ENCODE measurements at places on chromosomes 11 and 22.
A peak's percentile ranks its signal among the peaks of the same experiment; 100 is the strongest.

- no peak for DNase-seq
Observed at GRCh38 chr22:43636086-43636485, 176.0 kb downstream of the EFCAB6 start.

- DNase-seq, result no peak
Observed at GRCh38 chr11:102325088-102325487, 7.8 kb downstream of the BIRC3 start.

- DNase-seq, result no peak
Observed at GRCh38 chr11:75929706-75930105, 114.7 kb downstream of the UVRAG start.

- DNase-seq, result no peak
Observed at GRCh38 chr11:130940706-130941105, 24.4 kb upstream of the SNX19 start.

- no peak for DNase-seq
Observed at GRCh38 chr11:94804874-94805273, 36.7 kb downstream of the AMOTL1 start.

DNA sequence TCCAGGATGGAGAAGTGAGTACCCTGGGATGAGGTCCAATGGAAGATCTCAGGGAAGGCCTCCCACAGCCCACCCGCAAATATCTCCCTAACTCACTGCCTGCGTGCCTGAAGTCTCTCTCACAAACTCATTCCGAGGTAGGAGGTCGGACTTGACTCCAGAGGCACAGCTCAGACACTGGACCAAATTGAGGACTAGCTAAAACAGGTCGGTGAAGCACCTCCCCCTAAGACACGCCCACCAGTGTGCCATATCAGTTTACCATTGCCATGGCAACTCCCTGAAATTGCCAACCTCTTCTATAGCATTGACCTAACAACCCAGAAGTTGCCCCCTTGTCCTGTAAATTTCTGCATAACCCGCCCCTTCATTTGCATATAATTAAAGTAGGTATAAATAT lies 17.5 kb downstream of the RPL3 start:
- no peak for DNase-seq

DNA sequence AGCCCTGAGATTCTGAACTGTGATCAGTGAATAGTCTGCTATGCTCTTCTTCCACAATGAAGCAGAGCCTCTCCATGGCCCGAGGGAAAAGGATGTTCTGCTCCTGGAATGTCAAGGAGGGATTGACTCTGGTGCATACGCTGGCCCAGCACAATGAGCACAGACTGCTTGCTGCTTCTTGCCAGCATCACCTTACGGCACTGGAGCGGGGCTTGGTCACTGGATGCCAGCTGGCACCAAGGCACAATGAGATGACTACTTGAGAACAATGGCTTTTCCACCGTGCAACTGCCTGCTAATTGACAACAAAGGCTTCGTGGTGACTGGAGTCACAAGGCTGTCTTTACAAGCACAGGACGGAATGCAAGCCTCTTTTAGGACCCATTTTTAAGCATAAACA lies 139.2 kb downstream of the DSCAML1 start:
- DNase-seq, result no peak

DNA sequence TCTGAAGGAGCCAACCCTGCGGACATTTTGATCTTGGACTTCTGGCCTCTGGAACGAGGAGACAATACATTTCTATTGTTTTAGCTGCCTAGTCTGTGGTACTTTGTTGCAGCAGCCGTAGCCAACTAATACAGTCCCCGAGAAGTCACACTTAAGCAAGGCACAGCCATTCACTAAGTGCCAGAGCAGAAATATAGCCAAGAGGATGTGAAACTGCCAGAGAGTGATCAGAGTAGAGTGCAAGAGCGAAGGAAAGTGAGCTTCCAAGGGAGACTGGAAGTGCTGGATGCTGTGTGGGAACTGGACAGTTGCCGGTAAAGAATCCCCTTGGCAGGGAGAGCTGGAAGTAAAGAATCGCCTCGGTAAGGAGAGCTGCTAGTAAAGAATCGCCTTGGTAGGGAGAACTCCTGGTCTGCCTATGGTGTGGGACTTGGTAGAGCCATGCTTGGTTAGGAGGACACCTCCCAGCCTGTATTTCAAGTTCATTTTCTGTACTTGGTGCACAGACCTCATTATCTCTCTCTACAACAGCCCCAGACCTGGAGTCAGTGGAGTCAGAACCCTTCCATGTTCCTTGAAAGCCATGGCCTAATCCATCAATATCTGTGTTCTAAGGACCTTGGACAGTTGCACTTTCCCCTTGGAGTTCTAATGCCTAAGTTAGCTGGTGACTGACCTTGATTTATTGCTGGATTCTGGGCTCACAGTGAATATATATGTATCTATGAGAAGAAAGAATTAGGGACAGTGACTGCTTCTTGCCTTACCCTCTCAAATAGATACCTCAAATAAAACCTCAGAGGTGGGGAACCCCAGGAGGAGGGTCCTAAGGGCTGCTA lies 162.1 kb downstream of the LDLRAD3 start:
- DNase-seq, result no peak

DNA sequence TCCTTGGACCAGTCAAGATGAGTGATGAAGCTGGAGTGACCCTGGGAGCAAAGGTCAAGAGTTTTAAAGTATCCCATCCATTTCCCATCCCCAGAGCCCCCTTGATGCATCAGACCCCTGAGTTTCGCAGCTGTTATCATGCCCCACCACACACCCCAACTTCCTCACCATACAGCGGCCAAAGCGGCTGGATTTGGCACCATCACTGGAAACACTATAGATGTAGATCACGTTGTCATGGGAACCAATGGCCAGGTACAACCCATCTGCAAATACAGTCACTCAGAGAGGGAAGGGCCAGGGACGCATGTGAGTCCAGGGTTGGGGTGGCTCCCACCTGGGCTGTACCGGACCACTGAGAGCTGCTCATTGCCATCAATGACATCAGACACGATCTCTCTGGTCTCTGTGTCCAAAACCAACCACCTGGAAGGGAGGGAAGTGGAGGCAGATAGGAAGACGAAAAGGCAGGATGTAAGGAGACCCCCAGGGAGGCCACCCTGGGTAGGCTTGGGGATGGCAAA lies 2.2 kb upstream of the MTA2 start:
- DNase-seq, result no peak

- DNase-seq, result no peak
Observed at GRCh38 chr11:131248588-131248987, 121.8 kb upstream of the NTM start.

GRCh38 chr11:104366321-104366734 lies 202.4 kb upstream of the PDGFD start:
- no peak for DNase-seq

DNA sequence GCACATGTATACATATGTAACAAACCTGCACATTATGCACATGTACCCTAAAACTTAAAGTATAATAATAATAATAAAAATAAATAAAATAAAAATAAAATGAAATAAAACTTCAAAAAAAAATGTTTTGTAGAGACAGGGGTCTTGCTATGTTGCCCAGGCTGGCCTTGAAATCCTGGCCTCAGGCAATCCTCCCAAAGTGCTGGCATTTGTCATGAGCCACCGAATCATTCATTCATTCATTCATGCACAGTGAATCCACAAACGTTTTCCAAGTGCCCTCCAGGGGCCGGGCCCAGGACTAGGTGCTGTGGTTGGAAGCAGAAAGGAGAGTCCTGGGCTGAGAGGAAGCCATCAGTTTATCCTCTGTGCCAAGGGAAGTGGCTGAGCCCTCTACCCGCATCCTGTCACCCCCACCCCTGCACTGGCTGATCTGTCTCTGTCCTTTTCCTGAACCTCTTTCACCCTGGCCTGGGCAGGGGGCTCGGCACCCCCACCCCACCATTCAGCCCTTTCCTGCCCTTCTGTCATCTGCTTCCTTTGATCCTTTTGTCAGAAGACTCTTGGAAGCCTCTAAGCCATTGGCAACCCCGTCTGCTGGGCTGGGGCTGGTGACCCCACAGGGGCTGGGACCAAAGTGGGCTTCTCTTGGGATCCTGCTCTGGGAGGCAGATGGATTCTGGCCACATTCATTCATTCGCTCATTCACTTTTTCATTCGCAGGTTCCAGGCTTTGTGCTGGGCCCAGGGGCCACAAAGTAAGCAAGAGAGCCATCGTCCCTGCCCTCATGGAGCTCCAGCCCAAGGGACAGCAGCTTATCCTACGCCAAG lies 84.3 kb downstream of the IGLL1 start:
- no peak for DNase-seq

DNA sequence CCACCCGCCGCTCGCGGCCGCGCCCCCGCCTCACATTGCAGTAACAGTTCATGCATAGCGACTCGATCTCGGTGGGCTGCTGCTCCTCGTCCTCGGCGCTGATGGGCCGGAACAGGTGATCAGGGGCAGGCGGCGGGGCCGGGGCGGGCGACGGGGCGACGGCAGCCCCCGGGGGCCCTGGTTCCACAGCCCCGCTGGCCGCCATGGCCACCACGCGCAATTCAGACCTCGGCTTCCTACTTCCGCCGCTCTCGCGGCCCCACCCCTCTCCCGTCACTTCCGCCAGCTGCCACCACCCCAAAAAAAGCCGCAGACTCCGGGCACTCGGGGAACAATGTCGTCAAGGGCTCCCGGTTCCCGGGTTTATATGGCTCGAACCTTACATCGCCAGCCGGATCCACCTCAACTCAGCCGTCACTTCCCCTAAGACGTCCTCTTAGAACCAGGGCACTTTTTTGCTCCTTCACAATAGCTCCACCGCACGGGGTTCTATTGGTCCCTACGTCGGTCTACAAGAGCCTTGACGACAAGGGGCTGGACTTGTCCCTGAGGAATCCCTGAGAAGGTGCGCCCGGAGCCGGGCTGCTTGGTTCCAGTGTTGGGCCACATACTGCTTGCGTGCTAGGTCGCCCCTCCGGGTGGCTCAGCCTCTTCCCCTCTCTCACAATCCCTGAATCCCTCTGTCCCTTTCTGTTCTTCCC lies at the start of gene ZPR1:
TSS of gene ZPR1 (minus strand) at position 238 of the 701 bp plus-strand sequence. CDS start at position 205, 33 bp downstream.
- DNase-seq, result peak; percentile 84

- DNase-seq, result no peak
Observed at GRCh38 chr11:108727665-108728064, 62.8 kb downstream of the DDX10 start.

GRCh38 chr11:8545698-8546366 lies 48.2 kb downstream of the STK33 start:
- DNase-seq, result no peak

DNA sequence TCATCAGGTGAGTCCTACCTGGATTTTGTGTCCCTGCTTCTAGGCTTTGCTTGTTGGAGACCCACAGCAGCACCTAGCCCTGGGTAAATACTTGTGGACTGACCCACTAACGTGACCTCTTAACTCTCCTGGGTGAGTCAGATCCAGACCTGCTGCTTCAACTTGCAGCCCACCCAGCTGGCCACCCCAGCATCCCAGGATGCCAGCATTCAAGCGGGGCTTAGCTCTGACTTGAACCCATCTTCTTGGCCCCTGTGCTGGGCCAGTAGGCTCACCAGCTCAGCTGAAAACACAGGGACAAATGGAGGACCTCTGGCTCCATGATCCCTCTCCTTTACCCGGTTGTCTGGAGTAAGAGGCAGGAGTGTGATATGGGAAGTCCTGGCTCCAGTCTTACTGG lies 33.5 kb downstream of the PARVG start:
- no peak for DNase-seq

DNA sequence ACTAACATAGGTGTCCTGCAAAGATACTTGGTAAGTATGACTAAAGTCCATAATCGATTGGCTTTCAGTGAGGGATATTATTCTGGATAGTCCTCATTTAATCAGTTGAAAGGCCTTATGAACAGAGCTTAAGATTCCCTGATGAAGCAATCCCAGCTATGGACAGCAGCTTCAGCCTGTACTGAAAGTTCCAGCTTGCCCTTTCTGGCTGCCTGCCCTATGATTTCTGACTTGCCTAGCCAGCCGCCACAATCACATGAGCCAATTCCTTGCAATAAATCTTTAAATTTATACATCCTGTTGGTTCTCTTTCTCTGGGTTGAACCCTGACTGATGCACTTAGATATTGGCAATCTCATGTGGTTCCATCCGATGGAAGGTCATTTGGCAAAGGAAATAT lies 759.0 kb upstream of the API5 start:
- no peak for DNase-seq

- DNase-seq, result no peak
Observed at GRCh38 chr11:73852049-73852448, 24.6 kb downstream of the COA4 start.

GRCh38 chr11:16184588-16184987 lies 171.8 kb downstream of the SOX6 start:
- no peak for DNase-seq

DNA sequence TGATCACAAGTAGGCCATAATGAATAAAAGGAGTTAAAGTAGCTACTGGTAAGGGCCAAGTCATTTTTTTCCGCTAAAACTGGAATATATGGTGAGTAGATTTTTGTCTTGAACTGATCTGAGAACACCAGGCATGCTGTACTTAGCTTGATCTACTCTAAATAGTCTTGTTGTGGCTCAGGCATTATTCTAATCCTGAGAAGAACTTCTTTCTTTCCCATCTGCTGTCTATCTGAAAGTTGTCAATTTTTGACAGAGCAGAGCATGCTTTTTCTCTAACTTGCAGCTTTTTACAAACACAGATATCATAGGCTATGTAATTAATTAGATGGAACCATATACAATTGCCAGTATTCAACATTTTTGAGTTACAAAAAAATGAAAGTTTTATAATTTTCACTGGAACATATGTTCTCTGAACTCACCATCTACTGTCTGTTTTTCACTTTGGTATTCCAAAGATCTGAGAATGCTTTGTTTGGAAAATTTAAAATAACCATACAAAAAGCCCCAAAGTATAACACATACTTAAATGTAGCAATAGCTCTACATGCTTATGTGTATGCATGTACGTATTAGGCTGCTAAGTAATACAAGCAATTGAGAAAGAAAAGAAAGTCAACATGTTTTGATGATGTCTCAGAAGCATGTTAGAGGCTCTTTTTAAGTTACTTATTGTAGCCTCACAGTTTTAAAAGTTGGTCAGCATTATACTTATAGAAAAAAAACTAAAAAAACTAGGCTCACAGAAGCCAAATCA lies 542.7 kb upstream of the LUZP2 start:
- no peak for DNase-seq

DNA sequence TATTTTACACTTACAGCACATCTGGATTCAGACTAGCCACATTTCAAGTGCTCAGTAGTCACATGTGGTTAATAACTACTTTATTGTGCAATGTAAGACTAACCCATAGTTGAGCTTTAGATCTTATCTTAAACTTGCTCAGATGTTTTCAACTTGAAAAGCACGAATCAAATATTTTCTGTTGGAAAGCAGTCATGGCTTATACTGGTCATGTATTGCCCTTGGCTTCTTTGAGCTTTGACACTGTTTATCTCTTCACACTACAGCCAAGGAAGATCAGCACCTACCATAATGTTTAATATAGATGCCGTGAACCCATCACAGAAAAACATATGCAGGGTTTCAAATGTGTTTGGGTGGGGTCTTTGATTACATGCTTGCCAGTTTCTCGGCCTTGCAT lies 4.4 kb downstream of the RBX1 start:
- no peak for DNase-seq

GRCh38 chr11:125062931-125063428 lies at the start of gene SLC37A2:
Gene SLC37A2 (plus strand): TSS chr11:125063305. CDS start chr11:125063368, 63 bp downstream.
- peak; percentile 37 for DNase-seq

DNA sequence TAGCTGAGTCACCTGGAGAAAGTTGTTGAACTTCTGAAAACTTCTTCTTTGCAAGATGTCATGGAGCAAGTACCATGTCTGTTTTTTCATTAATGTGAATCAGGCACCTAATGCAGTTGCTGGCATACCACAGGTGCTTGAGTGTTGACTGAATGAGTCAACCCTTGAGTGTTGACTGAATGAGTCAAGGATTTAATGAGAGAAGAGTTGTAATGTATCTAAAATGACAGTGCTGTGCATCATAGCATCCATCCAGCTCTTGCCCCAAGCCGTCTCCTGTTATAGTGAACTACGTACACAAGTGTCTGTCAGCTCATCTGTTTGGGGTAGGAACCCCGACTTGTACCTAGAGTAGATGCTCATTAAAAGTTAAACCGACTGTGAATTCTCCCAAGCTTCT lies 93.1 kb downstream of the CWC15 start:
- DNase-seq, result no peak
